Right lobe of liver (tissue), 6 donors: ENCODE measurements at places on chromosomes 2 and 18.
A peak's percentile ranks its signal among the peaks of the same experiment; 100 is the strongest.

DNA sequence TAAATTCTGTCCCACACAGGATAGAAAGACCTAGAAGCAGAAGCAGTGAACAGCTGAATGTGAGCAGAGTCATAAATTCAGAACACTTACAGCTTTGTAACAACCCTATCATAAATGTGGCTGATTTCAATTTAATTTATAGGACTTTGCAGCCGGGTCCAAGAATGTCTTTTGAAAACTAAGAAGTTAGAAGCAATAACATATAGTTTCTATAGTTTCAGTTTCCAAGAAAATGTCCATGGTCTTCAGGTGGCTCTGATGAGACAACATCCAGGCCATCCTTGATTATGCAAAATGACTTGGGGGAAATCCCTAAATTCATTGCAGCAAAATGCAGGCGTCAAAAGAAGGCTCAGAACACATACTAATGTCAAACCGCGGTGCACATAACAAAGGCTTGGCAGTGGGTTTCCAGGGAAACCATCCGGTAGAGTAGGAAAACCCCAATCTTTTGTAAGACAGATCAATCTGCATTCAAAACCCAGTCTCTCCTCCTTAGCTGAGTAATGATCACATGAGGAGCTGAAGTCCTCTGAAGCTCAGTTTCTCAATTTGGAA lies 442.2 kb upstream of the ID2 start:
- no peak for DNase-seq

DNA sequence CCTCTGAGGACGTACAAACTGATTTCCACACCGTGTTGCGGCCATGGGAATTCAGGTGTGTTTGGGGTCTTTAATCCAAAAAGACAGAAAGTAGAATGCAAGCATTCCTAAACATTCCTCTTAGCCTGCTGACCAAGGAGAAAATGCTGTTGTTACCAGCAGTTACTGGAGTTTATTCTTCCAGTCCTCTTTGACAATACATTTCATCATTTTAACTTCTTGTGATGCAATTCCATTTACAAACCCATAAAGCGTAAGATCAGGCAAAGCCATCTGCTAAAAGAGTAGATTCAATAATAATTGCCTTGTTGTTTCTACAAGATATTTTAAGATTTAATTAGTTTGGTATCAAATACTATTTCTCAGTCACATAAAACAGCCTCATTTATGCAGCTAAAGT lies 32.7 kb downstream of the SPIRE1 start:
- no peak for DNase-seq

- no peak for DNase-seq
Measured at GRCh38 chr18:42996824-42997223, 118.7 kb downstream of the RIT2 start.

- no peak for DNase-seq
Measured at GRCh38 chr2:128169497-128169896, 78.5 kb downstream of the UGGT1 start.

GRCh38 chr18:24054130-24054529 lies 39.6 kb downstream of the TTC39C start:
- DNase-seq: no peak

DNA sequence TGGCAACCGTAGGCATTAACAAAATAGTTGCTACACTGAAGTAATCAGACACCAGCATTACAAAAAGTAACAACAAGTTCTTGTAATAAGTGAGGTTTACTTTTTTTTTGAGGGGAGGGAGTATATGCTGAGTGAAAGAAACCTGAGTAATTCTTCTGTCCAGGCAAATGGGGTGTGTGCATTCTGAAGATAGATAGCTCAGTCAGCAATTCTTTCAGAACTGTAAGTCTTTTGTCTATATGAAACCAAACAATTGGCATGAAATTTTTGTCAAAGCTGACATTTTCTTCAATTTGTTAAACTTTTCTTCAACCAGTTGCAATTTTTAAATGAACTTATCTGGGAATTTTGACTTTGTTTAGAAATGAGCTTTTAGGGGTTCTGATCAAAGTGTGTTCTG lies 208.1 kb upstream of the THSD7B start:
- no peak for DNase-seq

DNA sequence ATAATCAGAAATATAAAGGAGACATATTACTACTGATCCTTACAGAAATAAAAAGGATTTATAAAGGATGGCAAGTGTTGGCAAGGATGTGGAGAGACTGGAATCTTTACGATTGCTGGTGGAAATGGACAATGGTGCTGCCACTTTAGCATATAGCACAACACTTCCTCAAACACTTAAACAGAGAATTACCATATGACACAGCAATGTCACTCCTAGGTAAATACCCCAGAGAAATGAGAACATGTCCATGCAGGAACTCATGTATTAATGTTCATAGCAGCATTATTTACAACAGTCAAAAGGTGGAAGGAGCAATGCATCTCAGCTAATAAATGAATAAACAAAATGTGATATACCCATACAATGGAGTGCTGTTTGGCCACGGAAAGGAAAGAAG lies 137.5 kb downstream of the NDUFA10 start:
- no peak for DNase-seq

DNA sequence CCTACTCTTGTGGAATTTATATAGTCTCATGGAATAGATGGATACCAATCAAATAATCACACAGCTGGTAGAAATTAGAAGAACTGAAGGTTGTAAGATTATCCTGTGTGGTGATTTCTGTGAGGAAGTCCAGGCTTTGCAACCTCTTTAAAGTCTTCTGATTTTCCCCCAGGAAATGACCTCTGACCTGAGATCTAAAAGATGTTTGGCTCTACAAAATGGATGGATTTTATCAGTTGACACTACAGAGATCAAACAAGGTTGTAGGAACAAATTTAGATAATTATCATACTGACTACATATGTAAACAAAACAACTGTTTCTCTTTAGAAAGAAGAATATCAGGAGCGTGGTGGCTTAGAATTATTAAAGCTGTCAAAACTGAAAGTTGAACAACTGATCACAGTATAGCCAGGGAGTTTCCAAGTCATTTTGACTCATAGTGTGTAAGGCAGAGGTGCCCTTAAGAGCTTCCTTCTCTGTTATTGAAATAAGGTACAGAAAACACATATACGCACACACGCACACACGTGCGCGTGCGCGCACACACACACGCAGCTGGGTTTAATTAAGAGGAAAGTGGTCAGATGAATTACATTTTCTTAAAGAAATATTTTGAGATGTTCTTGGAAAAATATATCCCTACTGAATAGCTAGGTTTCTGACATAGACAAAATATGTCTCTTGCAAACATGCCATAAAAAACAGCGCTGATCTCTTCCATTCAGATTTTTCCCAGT lies 35.5 kb upstream of the PELI1 start:
- DNase-seq: no peak

GRCh38 chr2:219911541-219911940 lies 284.1 kb downstream of the SLC4A3 start:
- no peak for DNase-seq

- no peak for DNase-seq
Measured at GRCh38 chr18:39380186-39380725, 1814.7 kb upstream of the CELF4 start.

DNA sequence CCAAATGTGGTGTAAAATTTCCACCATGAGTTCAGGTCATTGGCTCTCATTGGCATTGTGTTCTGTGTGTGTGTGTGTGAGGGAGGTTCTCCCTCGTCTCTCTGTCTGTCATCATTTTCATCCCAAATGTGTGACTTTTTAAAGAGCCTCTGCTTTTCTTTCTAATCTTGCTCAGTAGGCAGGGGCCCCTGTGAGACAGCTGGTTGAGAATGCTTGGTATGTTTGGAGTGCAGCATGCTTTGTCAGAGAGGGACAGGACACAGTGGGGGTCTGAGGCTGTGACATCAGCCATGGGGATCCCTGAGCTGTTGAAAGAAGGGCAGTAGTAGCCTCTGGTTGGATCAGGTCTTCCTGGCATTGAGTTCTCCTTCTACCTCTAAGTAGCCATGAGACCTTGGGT lies 10.6 kb downstream of the PTPRM start:
- no peak for DNase-seq

GRCh38 chr2:201158111-201158929 lies 24.6 kb upstream of the CASP10 start:
- peak; percentile 61 for DNase-seq

DNA sequence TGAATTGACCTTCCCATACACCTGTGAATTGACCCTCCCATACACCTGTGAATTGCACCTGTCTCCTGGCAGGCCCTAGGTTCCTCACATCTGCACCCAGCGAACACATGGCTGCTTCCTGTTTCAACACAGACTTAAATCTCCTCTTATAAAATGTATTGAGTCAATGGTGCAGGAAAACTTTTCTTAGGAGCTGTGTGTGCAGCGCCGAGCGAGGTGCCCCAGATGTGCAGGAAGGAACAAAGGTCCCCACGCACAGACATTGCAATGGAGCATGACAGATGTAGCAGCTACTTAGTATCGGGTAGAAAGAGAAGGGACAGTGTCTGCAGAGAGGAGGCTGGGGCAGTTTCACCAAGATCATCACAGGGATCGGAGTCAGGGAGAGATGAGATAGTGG lies 85.5 kb upstream of the PXDN start:
- no peak for DNase-seq

- no peak for DNase-seq
Measured at GRCh38 chr2:150688016-150688415, 200.5 kb upstream of the RND3 start.

GRCh38 chr2:17830053-17831034 lies 14.1 kb downstream of the MSGN1 start:
- peak; percentile 75 for DNase-seq

- no peak for DNase-seq
Measured at GRCh38 chr2:1227274-1227900, 185.9 kb upstream of the TPO start.

DNA sequence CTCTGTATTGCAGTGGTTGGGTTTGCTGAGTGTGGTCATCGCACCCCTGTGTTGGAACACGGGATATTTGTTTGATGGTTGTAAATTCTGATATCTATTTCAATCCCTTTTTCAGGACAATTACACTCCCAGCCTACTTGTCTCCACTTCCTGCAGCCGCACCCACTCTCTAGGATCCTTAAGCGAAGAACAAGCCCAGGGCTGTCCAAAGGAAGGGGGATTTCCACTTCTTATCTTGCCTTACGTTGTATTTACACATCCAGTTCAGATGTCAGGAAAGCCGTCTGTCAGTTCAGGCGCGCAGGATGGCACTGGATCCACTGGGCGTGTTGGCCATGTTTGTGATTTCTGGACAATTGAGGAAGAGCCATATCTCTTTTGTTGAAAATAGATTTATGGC lies 834.5 kb upstream of the SALL3 start:
- no peak for DNase-seq

DNA sequence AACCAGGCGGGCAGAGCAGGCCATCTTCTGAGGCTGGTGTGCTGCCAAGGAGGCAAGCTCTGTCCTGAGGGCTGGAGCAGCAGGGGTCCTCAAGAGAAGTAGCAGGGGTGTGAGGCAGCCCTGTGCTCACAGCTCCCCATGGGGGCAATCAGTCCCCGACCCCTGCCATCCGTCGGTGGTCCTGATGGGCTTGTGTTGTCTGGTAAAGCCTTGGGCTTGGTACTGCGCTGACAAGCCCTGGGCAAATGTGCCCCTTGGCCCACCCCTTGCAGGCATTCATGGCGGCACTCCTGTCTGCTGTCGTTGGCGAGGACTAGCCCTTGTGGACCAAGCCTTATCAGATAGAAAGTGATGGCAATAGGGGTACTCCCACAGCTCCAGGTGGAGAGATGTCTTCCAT lies 22.6 kb upstream of the SCLY start:
- no peak for DNase-seq

DNA sequence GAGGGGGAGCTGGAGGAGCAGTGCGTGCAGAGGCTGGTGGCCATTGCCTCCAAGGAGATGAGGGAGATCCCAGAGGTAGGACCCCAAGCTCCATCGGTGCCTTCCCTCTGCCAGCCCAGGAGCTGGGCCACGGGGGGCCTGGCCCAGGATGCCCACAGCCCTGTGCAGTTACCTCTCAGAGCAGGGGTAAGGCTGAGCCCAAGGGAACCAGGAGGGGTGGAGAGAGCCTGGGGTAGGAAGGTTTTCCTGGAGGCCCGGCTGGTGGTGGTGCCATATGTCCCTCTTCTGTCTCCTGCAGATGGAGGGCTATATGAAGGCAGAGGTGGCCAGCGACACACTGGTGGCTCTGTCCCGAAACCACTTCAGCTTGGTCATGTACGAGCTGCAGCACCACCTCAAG lies 11.4 kb downstream of the MROH2A start:
- DNase-seq: no peak

GRCh38 chr2:71928734-71929481 lies 218.8 kb downstream of the CYP26B1 start:
- no peak for DNase-seq

DNA sequence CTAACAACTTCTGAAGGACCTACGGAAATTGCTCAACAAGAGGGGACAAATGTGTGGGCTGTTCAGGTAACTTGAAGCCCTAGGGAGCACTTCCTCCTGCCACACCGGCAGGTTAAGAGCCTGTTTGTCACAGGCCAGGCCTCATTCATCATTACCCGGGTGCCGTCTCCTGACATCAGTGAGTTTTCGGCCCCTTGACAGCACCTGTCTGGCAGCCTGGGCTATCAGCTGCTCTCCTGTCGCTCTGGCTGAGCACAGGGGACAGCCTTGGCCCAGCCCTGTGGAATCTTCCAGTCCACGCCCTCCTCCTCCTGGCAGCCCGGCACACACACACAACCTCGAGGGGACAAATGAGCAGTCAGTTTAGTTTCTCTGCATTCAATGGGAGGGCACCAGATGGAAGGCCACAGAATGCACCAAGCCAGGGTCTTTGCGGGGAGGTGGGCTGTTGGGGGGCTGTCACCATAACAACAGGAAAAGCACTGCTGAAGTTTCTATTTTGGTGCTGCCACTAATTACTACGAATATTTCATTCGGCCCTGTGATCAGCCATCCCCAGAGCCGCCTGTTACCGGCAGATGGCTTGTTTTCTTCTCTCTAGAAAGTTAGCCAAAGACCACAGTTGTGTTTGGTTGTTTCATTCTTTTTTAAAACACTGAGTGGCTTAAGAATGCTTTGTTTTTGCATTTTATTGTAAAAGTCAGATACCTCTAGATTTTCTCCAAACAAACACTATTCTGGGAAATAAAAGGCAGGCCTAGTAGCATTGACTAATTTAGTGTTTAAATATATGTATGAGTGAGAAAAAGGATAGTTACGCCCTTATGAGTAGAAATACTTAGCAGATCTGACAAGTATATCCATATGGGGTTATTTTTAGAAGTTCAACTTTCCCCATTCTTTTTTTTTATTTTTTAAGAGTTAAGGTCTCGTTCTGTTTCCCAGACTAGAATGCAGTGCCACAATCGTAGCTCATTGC lies 189.9 kb upstream of the NDUFV2 start:
- no peak for DNase-seq
